ENCODE measurements at places on chromosomes 1 and 21.

DNA sequence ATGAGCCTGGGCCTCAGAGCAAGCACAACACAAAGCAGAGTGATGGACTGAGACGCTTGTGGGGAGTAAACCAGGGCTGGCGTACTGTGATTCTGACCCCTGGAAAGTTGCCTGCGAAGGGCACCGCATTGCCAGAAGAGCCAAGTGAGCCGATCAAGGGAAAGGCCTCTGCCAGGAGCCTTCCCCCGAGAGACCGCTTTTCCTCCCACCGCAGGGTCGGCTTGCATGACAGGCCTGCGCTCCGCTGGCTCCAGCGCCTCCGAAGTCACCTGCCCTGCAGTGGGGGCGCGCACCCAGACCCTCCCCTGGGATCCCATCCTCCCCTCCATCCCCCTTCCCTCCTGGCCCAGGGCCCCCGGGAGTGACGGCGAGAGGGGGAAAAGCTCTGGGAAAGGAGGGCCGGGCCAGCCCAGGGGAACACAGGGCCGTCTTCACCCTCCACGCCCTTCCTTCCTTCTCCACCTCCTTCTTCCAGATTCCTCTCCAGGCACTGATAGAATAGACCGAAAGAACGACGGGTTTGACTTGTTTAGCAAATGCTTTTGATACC is 165.0 kb downstream of the TRIM33 start:
- DNase-seq = no peak

DNA sequence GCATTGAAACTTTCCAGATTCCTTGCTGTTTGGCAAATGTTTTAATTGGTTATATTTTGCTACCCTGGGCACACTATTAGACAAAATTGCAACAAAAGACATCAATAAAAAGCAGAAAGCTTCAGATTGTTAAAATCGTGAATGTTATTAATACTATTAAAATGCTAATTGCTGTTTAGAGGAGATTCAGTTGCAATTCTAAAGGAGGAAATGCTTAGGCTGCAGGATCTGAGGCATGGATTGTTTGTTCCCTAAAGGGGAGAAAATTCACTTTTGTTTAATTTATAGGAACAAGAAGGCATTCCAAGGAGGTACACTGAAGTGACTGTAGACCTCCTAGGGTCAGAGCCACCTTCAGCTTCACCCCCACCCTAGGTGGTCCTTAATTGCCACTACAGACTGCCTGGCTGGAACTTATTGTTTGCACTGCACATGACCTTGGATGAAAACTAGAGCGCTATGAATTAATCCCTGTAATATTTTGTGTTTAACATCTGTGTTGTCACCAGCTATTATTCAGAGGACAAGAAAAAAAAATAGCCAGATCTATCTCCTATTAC is 1266.9 kb upstream of the ADGRL2 start:
- no peak for DNase-seq

DNA sequence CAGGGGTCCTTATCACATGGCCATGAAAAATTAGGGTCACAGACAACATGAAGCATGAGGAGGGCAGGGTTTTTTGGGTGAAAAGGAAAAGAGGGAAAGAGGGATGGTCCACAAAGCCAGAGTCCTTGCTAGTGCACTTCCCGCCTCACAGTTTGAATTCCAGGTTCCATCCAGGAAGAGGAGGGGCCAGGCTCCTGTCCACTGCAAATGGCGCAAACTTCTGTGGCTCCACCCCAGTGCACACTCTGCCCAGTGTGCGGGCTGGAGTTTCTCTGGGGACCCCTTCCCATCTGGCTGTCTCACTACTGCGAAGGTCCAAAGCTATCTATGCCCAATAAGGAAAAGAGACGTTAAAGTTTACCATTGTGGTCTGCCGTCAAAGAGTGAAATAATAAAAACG is 17.8 kb downstream of the AIM2 start:
- DNase-seq = no peak

GRCh38 chr1:169653873-169654272 is 23.9 kb upstream of the SELP start:
- no peak for DNase-seq

GRCh38 chr1:207397525-207397926 is 56.6 kb upstream of the CR2 start:
- DNase-seq = no peak

DNA sequence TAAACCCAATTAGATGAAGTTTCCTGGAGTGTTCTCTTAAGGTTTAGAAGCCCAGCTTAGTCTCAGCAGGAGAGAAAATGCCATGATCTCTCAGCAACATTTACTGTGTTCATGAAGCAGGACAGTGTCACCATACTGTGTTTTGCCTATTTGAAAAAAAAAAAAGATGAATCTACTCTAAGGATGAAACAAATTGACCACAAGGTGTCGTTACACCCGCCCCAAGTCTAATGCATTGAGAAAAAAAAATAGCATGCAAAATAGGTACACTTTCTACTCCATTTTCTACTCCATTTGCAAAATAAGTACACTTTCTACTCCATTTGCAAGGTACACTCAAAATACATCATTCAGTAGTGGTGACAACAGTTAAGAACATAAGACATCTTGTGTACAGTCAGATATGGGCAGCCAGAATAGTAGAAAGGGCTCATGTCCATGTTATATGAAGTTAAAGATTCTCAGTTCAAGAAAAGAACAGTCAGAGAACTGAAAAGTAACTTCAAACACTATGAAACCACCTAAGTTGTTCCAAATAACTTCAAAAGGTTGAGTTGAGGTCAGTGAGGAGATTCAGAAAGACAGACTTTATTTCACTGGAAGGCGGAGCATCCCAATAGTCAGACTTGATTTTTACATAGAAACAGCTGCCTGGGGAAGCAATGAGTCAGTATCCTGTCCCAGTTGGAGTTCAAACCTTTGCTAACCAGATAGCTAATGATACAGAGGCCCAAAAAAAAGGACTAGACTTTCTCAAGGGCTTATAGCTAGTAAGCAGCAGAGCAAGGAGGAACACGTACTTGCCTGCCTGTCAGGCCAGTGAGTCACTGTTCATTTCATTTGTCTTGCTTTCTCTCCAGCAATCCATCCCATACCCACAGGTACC is 13.3 kb downstream of the PLPPR5 start:
- DNase-seq = no peak

DNA sequence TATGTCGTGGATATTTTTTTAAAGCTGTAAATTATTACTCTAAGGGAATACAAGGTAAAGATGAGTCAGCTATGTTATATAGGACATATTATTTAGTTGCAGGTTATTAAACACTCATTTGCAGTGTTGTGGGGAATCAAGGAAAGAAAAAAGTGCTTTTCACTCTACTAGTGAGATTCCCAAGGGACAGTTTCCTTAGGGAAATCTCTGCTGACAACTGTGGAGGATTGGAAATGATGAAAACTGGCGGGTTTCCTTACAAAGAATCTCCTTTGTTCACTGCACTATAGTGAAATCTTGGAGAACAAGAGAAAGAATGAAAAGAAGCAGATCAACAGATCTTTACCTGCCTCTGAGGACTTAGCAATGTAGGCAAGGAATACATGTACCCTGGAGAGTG is 24.5 kb upstream of the TRIM45 start:
- DNase-seq = no peak

GRCh38 chr1:235617808-235618207 is 31.8 kb downstream of the GNG4 start:
- no peak for DNase-seq

DNA sequence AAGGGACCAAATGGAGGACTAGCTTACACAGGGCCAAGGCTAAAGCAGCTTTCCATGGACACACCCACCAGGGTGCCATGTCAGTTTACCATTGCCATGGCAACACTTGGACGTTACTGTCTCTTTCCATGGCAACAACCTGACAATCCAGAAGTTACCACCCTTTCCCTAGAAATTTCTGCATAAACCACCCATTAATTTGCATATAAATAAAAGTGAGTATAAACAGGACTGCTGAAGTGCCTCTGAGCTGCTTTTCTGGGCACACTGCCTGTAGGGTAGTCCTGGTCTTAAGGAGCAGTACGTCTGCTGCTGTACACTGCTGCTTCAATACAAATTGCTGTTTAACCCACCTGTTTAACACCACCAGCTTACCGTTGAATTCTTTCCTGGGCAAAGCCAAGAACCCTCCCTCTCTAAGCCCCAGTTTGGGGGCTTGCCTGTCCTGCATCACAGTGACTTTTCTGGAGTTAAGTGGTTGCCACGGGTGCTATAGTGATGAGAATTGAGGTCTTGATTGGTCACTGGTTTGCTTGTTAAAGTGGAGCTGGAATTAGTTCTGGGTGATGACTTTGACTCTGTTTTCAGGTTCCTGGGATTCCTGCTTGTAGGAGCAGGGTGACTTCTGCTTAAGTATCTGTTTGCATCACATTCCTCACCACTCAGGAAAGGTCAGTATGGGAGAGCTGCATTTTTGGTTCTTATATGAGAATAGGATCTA is 83.2 kb downstream of the CLDN17 start:
- no peak for DNase-seq

GRCh38 chr1:36149973-36150295 is 648 bp upstream of the TRAPPC3 start:
- no peak for DNase-seq

DNA sequence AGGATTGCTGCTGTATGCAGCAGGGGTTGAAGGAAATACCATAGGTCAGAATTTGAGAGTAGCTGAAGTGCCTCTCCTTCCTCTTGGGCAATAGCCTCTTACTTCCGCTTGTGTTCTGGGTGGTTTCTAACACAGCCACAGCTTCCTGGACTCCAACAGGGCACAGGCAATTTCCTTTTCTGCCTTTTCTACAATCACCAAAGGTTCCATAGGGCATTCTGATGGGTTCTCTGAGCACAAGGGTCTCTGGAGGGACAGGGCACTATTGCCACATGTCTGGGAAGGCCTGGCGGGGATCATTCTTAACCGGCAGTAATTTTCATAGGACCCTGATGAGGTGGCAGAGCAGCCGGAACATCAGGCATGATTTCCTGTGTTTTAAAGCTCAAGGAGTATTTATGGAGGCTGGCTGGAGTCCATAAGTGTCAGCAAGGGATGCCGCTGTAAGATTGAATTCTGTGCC is 5.5 kb upstream of the AGTRAP start:
- DNase-seq = peak; percentile 94
